Astrocyte (in vitro differentiated cells and primary cell): ENCODE measurements at places on chromosomes 7 and 10. TPM values are rescaled to one million over a fixed set of nuclear protein-coding genes. Genes with fewer than 3 reads are reported as not detected.
A peak's percentile ranks its signal among the peaks of the same experiment; 100 is the strongest.

GRCh38 chr7:97390052-97390451 is 272.6 kb downstream of the SDHAF3 start:
- no peak for DNase-seq

- no peak for DNase-seq
Measured at GRCh38 chr10:69533658-69534057, 39.6 kb downstream of the NEUROG3 start.

- peak; percentile 22 for DNase-seq
Measured at GRCh38 chr7:13794581-13794980, 194.9 kb downstream of the ETV1 start.

- DNase-seq, result peak; percentile 29
Measured at GRCh38 chr7:129739427-129739826, 127.9 kb downstream of the NRF1 start.

GRCh38 chr10:24287559-24288195 is 78.7 kb downstream of the KIAA1217 start:
- no peak for DNase-seq

GRCh38 chr10:77887631-77888355 is 38.8 kb downstream of the DLG5 start:
- no peak for DNase-seq

- DNase-seq, result peak; percentile 88
Measured at GRCh38 chr7:43501870-43502269, 81.0 kb upstream of the STK17A start.

ITPRID1 gene
- total RNA-seq, result not detected in 2 replicates

GRCh38 chr7:150370612-150371071 is 2.0 kb downstream of the REPIN1 start:
- DNase-seq, result peak; percentile 76

TACC2 gene
- total RNA-seq, result 16.5 and 22.0 TPM in 2 replicates

CHST15 gene
- 20.6 and 21.2 TPM in 2 replicates for total RNA-seq

DNA sequence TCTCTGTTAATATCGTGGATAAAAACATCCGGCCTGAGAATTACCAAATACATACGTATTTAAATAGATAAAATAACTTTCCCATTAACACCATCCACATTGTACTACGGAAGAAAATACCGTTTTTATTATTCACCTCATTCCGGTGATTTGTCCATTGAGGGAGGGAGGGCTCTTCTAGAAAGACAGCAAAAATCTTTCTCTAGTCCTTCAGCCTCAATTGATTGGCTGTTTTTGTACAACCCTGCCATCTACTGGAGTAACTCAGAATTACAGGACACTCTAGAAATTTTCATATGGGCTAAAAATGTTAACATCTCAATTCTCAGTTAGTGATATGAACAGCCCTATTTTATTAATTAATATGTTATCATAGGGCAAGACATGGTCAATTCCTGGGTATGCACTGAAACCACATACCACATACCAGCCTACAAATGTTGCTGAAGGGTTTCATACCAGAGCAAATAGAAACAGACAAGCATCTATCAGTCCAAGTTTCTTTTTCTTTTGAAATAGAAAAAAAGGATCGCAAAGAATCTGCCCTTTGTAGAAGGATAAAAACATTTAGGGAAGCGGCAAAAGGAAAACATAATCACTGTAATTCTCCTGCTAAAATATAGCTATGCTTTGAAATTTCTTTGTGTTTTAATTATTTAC is 55.8 kb upstream of the CDCA7L start:
- peak; percentile 80 for DNase-seq

GRIFIN gene
- total RNA-seq, result not detected in 2 replicates

- DNase-seq, result no peak
Measured at GRCh38 chr10:46084321-46085165, 38.5 kb upstream of the MSMB start.

VWC2 gene
- total RNA-seq, result 0.02 TPM in 1 of 2 replicates, not detected in the other

SLC29A4 gene
- total RNA-seq, result 7.0 and 8.2 TPM in 2 replicates

GARIN1A gene
- 2.7 and 5.9 TPM in 2 replicates for total RNA-seq

GRCh38 chr7:148079206-148080080 is 511.1 kb upstream of the C7orf33 start:
- DNase-seq, result no peak

GRCh38 chr10:98943681-98944080 is 292.0 kb downstream of the HPSE2 start:
- no peak for DNase-seq

DNA sequence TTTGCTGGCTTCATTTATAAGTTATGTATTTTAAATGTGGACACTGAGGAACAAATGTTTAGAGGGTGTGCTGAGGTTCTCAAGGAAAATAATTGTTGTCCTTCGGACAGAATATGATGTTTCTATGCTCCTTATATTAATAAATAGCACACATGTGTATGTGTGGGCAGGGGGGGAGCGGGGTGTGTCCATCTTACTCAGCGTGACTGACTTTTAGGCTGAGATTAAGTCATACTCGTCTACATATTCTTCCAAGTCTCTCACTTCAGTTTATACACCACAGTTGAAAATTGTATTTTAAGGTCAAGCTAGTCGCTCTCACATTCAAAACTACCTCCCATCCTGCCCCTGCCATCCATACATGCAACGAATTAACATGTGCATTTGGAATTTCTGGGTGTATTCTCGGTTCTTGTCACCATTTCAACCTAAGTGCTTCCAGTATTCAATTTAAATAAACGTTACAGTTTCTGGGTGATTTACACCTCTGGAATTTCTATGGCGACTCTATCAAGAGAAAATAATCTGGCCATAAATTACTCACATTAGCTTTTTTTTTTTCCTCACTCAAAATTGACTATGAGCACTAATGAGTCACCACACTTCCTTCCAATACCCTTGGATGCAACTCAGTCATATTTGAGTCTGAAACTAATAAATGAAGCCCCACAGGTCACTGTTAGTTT is 3.3 kb downstream of the PCDH15 start:
- DNase-seq, result peak; percentile 73

GRCh38 chr7:6271060-6271658 is 1.3 kb downstream of the CYTH3 start:
- DNase-seq, result no peak

- no peak for DNase-seq
Measured at GRCh38 chr10:100482834-100483185, 20.0 kb downstream of the WNT8B start.

GRCh38 chr7:107387573-107388219 is 82.2 kb upstream of the GPR22 start:
- peak; percentile 87 for DNase-seq

PILRB gene
- 19.9 and 21.1 TPM in 2 replicates for total RNA-seq

MYO3A gene
- total RNA-seq, result 0.23 TPM in 1 of 2 replicates, not detected in the other

DNA sequence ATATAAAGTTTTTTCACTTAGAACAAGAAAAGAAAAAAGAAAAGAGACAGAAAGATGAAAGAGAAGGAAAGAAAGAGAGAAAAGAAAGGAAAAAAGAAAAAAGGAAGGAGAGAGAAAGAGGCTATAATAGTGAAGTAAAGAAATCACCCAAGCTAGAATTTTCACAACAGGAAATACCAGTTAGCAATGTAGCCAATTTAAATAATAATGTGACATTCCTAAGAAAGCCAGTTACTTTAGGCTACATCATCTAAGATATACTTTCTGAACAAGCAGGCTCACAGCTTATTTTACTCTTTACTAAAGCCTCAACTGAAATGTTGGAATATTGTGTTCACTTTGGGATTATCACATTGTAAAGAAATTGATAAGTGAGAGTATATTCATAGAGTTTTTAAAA is 53.6 kb downstream of the GPR37 start:
- no peak for DNase-seq

RHOBTB1 gene
- 43.0 and 46.5 TPM in 2 replicates for total RNA-seq

UMAD1 gene
- 9.3 TPM in 2 replicates for total RNA-seq

KIN gene
- 14.1 and 18.0 TPM in 2 replicates for total RNA-seq

GRCh38 chr10:13705526-13706174 is 118.9 kb downstream of the PRPF18 start:
- DNase-seq, result no peak

- no peak for DNase-seq
Measured at GRCh38 chr7:150380463-150380862, 1.3 kb downstream of the ZNF775 start.

DNA sequence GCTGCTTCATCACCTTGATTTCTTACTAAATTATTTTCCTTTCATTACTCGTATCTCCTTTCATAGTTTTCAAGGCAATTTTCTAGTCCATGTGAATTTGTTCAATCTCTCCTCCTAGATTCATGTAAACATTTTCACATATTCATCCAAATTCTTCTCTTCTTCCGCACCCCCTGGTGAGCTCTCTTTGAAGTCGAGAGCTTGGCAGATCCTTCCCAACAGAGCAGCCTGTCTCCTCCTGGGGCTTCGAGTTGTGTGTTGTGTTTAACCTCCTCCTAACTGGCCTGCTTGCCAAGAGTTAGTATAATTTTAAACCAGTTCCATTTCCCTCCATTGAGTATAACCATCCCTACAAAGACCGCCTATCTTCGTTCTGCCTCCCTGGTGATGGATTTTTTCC is 272.4 kb upstream of the CELF2 start:
- DNase-seq, result no peak

DNA sequence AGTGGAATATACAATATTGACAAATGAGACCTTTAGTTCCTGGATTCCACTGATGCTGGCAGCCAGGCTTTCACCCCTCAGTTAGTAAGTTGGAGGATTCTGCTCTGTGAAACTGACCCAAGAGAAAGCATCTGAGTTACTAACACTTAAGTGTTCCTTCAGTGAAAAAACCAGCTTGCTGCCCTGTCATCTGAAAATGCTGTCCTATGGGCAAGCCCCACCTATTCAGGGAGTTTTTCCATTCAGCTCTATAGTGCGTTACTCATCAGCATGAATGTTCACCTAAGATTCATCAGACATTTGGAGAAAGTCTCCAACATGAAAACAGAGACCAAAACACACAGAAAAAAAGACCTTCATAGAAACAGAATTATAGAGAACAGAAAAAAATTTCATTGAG is 37.9 kb downstream of the PRPF18 start:
- DNase-seq, result no peak
